ENCODE measurements at places on chromosomes 6 and 20.

- no peak for DNase-seq
Observed at GRCh38 chr6:169530752-169531123, 171.1 kb downstream of the WDR27 start.

DNA sequence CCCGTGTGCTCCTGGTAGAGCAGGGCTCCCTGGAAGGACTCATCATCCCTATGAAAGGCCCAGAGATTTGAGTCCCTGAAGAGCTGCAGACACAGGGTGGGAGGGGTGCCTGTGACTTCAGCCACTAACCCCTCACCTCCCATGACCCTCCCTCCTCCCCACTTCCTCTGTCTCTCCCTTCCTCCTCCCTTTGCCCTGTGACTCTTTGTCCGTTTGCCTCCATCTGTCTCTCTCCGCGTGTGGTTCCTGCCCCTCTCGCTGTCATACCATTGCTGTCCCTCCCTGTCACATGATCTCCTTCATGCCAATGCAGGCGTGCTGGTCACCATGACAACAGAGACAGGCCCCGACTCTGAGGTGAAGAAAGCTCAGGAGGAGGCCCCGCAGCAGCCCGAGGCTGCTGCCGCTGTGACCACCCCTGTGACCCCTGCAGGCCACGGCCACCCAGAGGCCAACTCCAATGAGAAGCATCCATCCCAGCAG lies 19.0 kb downstream of the EPB41L1 start:
- peak; percentile 61 for DNase-seq

- no peak for DNase-seq
Observed at GRCh38 chr6:149129371-149130077, 188.0 kb upstream of the TAB2 start.

GRCh38 chr6:72321788-72322187 lies 300.1 kb upstream of the KCNQ5 start:
- DNase-seq: no peak

DNA sequence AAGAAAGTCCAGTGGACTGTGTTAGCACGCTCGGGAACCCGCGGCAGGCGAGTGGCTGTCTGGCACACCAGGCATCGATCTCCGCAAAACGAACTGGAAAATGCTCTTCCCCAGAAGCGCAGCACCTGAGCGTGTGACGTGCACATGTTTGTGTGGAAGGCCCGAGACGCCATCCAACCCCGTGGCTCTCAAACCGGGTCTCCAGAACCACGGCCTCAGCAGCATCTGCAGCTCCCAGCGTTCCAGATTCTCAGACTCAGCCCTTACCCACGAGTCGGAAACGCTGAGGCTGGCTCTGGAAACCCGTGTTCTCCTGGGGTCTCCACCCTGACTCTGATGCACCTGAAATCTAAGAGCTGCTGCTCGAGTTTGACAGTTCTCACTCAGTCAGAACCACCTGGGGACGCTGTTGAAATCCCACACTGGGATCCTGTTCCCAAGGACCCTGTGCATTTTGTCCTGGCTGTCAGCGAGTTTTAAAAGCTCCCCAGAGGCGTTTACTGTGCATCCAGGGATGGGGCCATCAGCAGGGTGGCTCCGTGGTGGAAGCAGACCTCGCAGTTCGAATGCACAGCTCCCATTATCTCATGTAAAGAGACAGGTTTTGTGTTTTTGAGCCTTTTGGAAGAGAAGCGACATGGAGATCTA lies 69.0 kb downstream of the DLL1 start:
- DNase-seq: no peak

DNA sequence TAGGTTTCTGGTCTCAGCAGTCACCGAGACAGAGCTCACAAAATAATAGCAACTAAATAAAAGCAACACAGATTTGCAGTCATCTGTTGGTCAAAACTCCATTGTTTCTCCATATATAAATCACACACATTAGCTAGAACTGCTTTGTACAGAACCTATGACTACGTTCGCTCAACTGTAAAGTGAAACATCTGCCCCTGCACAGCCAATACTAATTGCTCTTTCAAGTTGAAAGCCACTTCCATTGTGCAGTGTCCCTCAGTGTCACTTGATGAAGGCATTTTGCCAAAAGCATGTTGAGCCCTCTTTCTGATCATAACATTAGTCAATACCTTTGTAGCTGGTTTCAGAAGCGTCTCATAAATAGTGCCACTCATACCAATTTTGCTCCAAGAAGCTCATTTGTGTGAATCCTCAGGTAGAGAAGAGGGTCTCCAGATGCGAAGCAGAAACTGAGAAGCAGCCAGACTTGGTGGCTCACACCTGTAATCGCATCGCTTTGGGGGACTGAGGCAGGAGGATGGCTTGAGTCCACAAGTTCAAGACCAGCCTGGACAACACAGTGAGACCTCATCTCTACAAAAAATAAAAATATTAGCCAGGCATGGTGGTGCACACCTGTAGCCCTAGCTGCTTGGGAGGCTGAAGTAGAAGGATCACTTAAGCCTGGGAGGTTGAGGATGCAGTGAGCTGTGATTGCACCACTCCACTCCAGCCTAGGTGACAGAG lies 68.9 kb downstream of the PERP start:
- no peak for DNase-seq

Data from pons (tissue), 1 donor.